ENCODE measurements at places on chromosomes 4 and X.

- peaks cover 6% of the 10 kb centered on the region for H3K4me1 ChIP-seq
- H3K27ac ChIP-seq = no peak overlapping the region
- DNase-seq = no peak
- H3K36me3 ChIP-seq = no peaks in the 10 kb centered on the region
- H3K27me3 ChIP-seq = no peaks in the 10 kb centered on the region
These were observed 36.8 kb downstream of the ACSL4 start for GRCh38 chrX:109696146-109696740.

DNA sequence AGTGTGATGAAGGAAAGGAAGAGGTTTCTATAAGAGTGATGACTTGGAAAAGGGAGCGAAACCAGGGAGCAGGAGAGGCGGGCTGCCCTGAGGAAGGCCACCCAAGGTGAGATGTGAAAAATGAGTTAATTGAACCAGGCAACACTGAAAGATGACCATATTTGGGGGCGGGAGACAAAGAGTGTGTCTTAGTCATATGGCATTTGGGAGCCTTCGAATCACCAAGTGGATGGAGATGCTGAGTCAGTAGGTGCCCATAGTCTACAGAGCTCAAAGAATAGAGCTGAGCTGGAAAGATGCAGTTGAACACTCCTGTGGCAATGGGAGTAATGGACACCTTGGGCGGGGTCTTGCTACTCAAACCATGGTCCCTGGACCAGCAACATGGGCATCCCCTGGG, 8.3 kb upstream of the TLR8 start:
- H3K4me3 ChIP-seq = no peak overlapping the region
- H3K27me3 ChIP-seq = no peaks in the 10 kb centered on the region
- no peaks in the 10 kb centered on the region for H3K36me3 ChIP-seq
- H3K4me1 ChIP-seq = no peaks in the 10 kb centered on the region

GRCh38 chrX:45208121-45208856, 7.6 kb upstream of the DIPK2B start:
- H3K4me3 ChIP-seq = no peak overlapping the region
- no peaks in the 10 kb centered on the region for H3K27me3 ChIP-seq
- no peak for DNase-seq
- no peak overlapping the region for H3K27ac ChIP-seq
- no peaks in the 10 kb centered on the region for H3K4me1 ChIP-seq

DNA sequence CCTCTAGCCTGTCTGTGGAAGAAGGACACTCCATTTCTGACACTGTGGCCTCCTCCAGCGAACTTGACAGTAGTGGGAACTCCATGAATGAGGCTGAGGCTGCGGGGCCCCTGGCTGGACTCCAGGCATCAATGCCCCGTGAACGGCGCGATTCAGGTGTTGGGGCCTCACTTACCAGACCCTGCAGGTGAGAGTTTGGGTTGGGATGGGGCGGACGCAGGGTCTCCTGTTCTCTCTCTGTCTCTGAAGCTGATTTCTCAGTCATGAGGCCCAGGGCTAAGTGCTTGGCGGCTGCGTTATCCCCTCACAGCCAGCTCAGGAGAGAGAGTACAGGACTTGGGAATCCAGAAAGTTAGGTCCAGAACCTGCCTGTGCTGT, 71.0 kb downstream of the STARD8 start:
- no peaks in the 10 kb centered on the region for H3K36me3 ChIP-seq
- no peak overlapping the region for H3K27ac ChIP-seq
- DNase-seq = no peak
- H3K4me3 ChIP-seq = no peak overlapping the region
- no peaks in the 10 kb centered on the region for H3K4me1 ChIP-seq
- no peaks in the 10 kb centered on the region for H3K27me3 ChIP-seq

Data from cardiac muscle cell (in vitro differentiated cells and primary cell).